Lower leg skin (tissue), 4 donors: ENCODE measurements at places on chromosomes 5 and 9.
A peak's percentile ranks its signal among the peaks of the same experiment; 100 is the strongest.

DNA sequence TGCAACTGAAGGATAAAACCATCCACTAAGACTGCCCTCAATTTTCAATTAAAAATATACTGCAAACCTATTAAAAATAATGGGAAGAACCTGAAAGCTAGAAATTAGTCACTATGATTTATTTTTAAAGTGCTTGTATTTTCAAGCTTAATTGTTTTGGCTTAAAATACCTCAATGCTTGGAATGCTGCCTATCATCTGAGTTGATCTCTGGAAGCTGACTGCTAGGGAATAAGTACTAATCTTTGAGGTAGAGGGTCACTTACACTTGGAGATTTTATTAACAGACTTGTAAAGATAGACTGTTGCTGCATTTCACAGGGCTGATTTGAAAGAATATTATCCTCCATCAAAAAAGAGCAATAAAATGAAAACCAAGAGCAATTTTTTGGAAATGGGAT, 6.2 kb downstream of the PCSK1 start:
- no peak for DNase-seq

GRCh38 chr5:61969347-61969746, 336.7 kb upstream of the KIF2A start:
- no peak for DNase-seq

DNA sequence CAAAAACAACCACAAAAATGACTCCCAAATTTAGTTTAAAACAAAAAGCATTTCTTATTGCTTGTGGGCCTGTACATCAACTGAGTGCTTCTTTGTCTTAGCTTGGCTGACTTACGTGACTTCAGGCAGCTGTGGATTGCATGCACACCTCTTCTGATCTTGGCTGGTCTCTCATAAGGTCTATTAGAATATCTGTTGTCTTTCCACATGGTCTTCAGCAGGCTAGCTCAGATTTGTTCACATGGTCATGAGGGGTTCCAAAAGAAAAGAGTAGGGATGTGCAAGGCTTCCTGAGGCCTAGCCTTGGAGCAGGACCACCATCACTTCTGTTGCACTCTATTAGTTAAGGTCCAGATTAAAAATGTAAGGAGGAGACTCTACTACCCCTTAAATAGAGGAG, 120.1 kb downstream of the LRRC70 start:
- DNase-seq: no peak

DNA sequence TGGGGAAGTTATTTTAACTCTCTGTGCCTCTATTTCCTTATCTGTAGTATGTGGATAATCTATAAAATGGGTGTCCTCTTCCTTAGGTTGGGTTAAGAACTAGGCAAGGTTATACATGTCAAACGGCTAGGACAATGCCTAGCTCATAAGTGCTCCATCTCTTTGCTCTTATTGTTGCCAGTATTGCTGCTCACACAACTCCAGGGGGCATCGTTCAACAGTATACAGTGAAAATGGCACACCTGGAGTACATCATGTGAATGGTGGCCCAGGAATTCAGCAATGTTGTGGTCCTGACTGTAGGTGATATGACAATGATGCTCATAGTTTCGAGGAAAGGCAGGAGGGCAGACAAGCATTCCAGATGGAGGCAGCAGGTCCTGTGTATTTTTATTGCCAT, 30.1 kb downstream of the SLIT3 start:
- DNase-seq: no peak

DNA sequence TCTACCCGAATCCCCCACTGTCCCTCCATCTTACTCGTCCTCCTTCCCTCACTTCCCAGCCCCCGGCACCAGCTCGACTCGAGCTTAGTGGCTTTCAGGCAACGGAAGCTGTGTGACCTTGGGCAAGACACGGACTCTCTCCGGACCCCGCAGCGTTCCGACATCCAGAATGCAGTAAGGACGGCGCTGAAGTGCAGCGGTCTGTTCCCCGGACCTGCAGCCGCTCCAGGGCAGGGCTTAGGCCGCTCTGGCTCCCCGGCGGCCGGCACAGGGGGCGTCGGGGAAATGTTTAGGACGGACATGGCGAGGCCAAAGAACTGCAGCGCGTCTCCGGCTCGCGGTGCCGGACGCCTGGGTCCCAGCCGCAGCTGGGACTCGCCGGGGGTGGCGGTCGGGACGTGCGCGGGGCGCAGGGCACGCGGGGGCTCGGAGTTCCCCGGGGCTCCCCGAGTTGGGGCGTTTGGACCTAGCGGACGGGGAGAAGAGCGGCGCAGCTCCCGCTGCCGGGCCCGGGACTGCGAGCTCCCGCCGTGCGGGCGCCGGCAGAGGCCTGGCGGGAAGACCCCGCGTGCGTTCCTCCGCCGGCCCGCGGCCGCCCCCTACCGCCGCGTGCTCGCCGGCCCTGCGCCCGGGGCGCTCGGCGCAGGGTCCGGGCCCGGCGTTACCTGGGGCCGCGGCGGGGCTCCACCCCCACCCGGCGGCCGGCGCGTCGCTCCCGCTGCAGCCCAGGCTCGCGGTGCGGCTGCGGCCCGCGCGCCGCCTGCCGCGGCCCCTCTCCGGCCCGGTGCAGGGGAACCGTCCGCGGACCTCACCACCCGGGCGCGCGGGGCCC, 5.6 kb upstream of the RNF44 start:
- no peak for DNase-seq

DNA sequence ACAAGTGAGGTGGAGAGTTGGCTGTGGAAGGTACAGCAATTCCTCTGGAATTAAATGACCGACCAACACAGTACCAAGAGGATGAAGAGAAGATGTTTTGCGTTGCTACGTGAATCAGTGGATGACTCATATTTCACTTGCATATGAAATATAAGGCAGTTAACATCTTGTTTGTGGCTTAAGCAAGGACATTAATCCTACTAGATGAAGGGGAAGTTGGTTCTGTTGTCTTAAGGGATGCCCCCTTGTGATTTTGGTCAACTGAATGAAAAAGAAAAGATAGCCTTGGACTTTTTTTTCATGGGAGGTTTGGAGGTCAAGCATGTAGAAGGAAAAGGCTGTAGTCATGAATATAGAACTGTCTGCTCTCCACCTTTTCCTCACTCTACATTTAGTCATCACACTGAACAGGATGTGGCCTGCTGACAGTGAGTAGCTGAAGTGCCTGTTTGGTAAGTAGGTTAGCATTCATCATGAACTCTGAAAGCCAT, 33.9 kb downstream of the VLDLR start:
- no peak for DNase-seq

- no peak for DNase-seq
These were observed 95.0 kb downstream of the KCNT1 start for GRCh38 chr9:135796784-135797485.

GRCh38 chr5:79547982-79548381, 34.0 kb upstream of the HOMER1 start:
- no peak for DNase-seq

DNA sequence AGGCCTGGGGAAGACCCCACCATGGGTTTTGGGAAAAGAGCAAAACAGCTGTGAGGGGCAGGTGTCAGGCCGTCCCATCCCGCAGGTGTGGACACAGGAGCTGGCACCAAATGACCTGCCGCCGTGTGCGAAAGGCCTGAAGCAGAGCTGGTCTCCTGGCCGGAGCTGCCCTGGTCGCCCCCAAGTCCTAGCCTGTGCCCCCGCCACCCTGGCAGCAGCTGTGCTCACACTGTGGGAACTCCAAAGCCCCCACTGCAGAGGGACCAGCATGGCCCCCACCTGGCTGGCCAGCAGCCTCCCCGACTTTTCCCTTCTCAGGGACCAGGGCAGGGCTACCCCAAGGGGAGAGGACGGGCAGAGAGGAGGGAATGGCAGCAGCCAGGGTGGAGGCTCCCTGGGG, 88.4 kb downstream of the KCNT1 start:
- no peak for DNase-seq

DNA sequence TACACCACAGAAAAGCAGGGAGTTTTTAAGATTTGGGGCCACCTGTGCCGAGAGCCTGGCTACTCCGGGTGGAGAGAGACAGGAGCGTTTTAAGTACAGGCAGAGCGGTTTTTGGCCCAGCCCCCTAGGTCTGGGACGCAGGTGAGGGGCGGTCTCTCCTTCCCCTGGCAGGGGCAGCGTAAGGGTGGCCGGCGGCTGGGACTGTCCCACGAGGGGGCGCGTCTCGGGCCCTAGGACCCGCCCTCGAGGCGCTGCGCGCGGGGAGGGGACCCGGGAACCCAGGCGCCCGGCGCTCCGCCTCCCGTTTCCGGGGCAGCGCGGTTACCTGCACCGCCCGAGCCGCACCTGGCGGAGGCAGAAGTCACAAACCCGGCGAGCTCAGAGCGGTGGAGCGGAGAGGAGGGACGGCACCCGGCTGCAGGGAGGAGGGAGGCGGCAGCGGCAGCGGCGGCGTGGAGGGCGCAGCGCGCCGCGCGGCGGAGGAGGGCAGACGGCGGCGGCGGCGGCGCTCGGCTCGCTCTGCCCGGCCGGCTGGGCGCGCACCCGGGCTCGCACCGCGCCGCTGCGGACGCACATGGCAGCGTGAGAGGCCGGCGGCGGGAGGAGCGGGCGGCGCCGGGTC, at the start of gene WWC1:
Gene WWC1 (plus strand): TSS at position 304 of the 622 bp plus-strand sequence. CDS start 508 bp downstream, outside the sequence.
- DNase-seq: peak; percentile 43

DNA sequence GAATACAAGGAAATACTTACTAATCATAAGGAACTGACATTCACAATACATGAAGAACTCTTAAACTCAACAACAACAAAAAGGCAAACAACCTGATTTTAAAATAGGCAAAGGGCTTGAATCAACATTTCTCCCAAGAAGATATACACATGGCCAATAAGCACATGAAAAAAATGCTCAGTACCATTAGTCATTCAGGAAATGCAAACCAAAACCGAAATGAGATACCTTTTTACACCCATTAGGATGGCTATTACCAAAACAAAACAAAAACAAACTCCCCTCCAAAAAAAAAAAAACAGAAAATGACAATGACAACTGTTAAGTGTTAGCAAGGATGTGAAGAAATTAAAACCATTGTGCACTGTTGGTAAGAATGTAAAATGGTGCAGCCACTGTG, 104.1 kb upstream of the ZNF462 start:
- DNase-seq: no peak

DNA sequence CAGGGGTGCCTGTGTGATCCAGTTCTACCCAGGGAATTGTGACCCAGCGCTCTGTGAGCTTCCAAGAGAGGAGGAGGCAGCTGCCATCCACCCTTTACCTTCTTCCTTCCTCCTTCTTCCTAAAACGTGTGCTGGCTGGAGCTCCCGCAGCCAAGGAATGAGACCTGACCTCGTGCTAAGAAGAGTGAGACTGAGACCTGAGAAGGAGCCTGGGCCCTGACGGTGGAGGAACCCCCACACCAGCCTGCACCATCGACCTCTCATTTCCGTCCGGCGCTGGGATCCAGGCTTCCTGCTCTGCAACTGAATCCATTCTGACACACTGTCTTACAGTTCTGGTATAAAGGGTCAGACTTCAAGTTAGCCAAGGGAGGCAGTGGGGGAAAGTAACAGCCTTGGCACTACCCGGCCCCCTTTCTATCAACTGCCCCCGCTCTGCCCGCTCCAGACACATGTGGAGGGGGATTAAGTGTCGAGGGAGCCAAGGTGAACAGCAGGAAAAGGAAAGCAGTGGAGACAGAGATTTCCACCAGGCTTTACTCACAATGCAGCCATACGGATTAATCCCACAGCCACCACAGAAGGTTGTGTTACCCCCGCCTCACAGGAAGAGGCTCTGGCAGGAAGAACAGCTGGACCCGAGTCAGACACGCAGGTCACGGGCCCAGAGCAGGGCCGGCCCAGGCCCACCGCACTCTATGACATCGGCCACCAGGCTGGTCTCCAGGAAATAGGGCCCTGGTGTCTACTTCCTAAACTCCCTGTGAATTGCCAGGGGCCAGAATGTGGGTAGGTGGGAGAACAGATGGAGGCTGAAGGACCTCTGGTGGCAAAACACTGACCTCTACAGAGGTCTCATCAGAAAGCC, 15.8 kb downstream of the MGAT1 start:
- DNase-seq: peak; percentile 84

GRCh38 chr9:97923529-97924108, 1.3 kb upstream of the TRMO start:
- DNase-seq: peak; percentile 87

DNA sequence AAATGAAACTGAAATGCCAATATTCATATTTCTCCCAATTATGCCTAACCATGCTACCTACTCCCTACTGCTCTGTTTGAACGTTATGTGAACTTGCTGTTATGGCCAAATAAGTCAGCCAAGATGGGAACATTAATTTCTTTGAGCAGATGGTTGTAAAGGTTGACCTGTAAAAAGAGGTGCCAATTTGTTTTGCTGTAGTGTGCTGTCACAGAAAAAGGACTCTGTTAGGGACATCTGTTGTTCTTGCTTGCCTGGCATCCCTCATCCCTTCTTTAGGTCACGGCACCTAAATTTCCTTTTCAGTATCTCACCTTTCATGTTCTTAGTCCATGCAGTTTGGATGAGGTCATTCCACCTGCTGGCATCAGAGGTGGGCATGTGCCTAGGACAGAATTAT, 35.4 kb downstream of the GDNF start:
- DNase-seq: no peak

DNA sequence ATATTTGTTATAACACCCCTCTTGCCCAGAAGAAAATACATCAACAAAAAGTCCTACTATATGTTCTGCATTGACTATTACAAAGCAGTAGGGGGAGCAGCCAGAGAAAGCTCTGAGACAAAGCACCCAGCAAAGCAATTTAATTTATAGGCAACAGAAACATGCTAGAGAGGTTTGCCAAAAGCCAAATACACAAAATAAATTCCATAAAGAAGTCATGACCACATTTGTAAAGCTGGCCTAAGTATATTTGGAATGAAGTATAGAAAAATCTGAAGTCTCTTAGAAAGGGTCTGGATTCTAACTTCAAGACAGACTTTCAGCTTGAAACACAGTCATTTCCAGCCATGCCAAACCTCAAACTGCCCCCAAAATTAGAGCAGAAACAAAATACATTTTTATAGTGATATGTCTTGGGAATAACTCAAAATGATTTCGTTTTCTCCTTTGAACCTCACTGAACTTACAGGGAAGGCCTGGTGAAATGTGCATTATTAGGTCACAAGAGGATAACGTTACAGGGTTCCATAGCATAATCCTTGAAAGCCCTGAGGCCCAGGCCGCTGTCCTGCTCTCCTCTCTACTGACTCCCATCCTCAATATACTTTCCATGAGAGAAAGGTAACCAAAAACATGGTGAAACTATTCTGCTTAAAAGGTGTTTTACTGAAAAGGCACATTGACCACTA, 451.8 kb downstream of the RAB3C start:
- no peak for DNase-seq

DNA sequence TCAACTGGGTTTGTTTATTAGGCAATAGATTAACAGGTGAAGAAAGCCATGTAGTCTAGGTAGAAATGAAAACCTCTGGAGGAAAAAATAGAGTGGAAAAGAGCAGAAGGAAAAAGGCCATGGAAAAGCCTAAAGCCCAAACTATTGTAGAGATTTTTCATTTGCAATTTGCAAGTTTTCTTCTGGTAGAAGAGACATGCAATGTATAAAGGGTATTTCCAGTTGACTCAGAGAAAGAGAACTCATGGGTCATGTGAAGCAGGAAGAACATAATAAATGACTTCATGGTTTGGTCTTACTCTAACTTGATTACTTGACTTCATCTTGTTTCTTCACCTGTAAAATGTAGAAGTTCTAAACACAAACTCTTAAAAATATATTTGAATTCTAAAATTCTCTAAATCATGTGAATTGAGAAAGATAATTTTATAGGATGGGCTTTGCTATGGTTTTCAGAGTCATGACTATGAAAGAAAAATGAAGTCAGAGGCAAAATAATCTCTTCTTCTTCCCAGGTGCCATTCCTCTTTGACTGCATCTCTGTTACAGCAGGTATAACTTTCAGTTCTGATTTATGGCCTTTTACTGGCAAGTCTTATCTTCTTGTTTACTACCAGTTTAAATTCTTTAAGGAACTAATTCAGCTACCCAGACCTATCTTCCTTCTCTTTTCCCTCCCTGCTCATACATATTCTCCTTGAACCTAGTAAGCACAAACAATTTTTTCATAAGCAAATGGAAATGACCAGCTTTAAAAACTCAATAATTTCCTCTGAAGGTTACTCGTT, 47.7 kb upstream of the TMC1 start:
- no peak for DNase-seq
